ENCODE measurements at places on chromosomes 12 and 14. TPM values are rescaled to one million over a fixed set of nuclear protein-coding genes. Genes with fewer than 3 reads are reported as not detected.

The PMCH gene
- total RNA-seq: not detected

The SIX1 gene
- total RNA-seq: 15.9 TPM

The SMIM41 gene
- 4.5 TPM for total RNA-seq

The CLEC2A gene
- not detected for total RNA-seq

The SNRPF gene
- 15.9 TPM for total RNA-seq

The SDR9C7 gene
- 0.15 TPM for total RNA-seq

All from smooth muscle cell of trachea (primary cell).